ENCODE measurements at places on chromosomes 12 and 14. TPM values are rescaled to one million over a fixed set of nuclear protein-coding genes. Genes with fewer than 3 reads are reported as not detected.
A peak's percentile ranks its signal among the peaks of the same experiment; 100 is the strongest.

DNA sequence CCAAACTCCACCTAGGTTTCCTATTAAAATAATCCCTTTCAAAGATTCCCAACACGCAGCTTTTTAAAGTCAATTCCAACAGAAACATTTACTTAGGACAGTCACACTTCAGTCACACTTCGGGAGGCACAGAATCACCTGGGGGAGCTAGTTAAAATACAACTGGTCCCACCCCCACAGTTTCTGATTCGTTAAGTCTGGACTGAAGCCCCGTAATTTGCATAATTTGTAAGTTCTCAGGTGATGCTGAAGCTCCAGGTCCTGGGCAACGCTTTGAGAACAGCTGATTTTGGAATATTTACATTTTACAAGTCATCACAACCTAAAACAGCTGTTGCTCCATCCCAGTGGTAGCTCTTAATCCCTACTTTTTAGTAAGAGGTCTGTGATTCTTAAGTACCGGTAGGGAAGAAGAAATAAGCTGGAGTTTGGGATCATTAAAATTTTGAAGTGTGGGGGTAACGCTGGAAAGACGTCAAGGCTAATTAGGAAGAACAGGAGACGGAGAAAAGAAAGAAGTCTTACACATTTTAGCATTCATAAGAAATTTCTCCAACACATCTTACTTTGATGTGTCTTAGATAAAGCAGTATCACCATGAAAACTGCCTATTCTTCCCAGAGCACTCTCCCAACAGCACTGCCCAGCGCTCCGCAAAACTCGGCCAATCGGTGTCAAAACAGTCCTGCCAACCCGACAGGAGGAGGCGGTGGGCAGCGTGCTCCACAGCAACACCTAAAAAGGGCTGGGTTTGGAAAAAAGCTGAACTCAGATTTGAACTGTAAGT, 1.1 kb downstream of the IPO8 start:
- DNase-seq = peak; percentile 27

- no peak for DNase-seq
Observed at GRCh38 chr12:123280971-123281370, 9.3 kb upstream of the CDK2AP1 start.

DNA sequence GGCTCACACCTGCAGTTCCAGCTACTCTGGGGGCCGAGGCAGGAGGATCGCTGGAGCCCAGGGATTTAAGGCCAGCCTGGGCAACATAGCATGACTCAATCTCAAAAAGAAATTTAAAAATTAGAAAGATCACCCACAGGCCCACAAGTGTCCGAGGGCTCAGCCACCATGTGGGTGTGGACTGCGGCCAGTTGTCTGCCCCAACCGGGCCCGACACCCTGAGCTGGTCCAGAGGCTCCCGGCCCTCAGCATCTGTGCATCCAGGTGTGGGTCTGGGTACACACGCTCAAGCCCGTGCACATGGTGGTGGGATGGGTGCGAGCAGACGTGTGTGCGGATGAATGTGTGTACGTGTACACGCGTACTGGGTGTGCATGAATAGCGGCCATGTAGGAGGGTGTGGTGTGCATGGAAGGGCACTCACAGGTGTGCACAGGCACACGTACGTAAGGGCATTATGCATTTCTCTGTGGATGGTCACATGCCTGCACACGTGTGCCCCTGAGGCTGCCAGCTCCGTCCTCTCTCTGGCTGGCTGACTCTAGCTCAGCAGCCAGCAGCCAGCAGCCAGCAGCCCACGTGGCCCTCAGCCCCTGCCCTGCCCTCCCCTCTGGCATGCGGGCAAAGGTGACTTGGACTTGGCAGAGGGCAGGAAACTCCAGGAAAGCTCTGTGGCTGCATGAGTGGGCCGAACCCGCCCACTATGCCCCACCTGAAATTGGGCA, 23.3 kb upstream of the NUDT14 start:
- DNase-seq = peak; percentile 56

DNA sequence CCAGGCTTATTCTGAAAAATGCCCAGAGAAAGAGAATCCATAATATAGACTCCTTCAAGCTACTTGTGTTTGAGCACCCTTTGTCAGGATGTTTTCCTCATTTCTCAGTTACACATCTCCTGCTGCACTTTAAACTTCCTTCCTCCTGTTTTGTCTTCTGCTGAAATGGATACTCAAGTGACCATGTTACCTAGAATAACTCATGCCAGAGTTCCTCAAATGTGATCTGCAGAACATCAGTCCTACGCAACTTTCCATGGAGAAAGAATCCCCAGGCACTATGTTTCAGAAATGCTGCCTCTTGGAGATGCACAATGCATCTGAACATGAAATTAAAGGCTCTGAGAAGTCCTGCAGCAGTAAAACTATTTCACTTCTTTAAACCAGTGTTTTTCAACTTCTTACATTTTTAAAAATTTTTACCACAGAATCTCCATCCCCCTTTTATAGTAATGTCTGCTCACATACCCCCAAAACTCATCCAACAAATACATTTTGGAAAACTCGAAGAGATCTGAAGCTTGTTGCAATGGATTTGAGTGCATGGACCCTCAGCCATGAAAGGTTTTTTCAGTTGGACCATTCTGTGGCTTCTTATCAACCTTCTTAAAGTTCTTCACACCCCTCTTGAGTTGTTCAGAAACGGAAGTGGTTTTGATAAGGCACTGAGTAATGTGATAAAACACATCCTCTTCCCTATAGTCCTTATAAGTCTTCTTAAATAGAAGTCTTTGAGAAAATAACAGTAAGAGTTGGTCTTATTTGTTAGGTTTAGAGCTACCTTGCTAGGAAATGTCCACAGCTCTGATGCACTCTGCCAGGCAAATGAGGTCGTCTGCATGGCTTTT, 84.5 kb upstream of the KCNA1 start:
- DNase-seq = no peak

DNA sequence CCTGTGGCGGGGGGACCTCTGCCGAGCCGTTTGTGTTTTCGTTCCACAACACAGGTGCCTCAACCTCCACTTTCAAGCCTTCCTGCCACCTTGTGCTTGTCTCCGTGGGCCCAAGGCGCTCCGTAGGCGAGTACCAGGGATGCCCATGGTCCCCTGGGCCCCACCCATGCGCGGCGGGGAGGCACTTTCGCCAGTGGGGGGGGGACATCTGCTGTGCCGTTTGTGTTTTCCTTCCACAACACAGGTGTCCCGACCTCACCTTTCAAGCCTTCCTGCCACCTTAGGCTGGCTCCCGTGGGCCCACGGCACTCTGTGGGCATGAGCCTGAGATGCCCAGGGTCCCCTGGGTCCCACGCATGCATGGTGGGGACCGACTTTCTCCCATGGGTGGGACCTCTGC, 335.9 kb downstream of the ALG10 start:
- DNase-seq = no peak

DNA sequence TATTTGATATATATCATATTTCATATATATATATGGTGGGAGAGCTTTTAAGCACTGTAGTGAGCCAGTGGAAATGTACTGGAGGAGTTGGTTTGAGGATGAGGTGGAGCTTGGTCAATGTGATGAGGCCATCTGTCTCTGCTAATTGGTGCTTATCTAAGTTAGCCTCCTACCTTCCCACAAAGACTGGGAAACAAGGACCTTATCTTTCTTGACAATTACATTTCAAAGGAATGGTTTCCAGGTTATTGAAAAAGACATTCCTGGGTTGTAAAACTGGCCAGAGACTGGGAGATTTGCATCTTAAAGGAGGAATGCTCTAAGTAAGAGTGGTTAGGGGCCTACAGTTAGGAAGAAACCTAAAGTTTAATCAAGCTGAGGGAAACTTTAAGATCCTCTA, 212.8 kb upstream of the SYT1 start:
- no peak for DNase-seq

DNA sequence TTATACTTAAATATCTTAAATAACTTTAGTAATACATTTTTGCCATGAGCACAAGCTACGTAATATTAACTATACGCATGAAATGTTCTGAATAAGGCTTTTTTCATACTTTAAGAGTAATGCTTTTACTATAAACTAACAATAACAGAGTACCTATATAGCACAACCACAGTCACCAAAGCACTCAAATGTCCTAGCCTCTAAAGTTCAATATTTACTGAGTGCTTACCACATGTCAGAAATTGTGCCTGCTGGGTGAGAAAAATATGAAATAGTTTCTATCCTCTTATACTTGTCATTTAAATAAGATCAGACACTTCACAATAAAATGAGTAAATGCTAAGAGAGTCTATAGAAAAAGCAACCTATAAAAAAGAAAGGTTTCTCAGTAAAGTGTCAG, 83.1 kb downstream of the SH2B3 start:
- no peak for DNase-seq

DNA sequence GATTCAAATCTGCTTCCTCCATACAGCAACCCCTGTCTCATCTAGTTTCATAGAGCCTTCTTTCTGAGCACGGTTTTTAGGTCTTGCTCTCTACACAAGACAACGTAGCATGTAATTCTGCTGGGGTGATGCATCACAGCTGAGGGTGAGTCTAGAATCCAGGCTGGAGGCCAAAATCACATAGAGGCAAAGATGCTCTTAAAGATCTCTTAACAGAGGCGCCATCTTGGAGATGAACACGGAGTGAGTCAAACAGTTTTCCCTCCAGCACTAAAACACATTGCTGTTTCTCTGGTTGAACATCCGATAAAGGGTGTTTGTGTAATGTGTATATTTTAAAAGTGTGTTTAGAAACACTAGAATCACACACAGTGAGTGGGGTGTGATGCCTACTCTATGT, 78.9 kb downstream of the NOS1 start:
- no peak for DNase-seq

- DNase-seq = no peak
Observed at GRCh38 chr14:31902002-31902401, 175.1 kb upstream of the ARHGAP5 start.

GRCh38 chr14:32378284-32378683, 49.2 kb downstream of the AKAP6 start:
- DNase-seq = no peak

DNA sequence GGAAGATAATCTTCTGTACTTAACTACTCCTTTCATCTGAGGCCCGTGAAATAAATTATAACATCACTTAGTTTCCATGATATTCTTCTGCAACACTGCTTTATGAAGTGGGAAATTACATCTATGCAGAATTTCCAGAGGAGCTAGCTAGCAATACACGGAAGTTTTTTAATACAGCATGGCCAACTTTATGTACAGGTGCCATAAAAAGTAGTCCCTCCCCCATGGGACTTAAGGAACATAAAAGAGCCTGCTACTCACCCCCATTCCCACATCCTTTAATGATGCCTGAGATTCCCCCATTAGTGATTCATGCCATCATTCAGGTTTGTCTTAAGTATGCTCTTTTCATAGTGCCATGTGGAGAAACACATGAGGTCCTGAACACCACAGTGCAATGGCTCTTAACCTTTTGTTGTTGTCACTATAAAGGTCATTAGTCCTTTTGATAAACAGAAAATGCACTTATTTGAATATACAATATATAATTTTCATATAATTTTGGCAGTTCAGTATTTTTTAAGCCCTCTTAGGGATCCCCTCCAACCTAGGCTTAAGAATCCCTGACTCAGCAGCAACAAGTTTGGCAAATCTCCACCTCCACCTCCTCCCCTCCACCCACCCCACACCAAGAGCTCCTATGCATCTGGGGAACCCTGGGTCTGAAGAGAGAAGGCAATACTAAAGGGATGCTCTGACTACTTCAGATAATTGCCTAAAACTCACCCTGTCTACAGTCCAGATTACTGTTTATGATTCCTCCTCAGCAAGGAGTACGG, 37.3 kb downstream of the DCAF5 start:
- DNase-seq = no peak

- no peak for DNase-seq
Observed at GRCh38 chr12:71456990-71457389, 17.4 kb downstream of the LGR5 start.

DNA sequence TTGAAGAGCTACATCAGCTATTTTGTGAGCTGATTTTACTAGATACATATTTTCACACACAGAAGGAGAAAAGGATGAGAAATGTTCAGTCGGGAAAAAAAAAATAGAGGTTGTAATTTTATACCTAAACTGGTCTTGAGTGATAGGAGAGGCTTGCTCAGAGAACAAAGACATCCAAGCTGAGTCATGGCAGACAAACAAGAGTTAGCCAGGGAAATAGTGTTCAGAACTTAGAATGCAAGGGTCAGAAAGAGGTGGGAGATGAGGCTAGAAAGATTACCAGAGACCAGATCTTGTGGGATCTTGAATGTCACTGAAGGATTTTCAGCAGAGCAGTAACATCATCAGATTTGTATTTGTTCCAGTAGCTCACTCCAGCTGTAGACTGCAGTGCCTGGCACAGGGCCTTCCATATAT, 121.9 kb upstream of the ATF1 start:
- no peak for DNase-seq

DNA sequence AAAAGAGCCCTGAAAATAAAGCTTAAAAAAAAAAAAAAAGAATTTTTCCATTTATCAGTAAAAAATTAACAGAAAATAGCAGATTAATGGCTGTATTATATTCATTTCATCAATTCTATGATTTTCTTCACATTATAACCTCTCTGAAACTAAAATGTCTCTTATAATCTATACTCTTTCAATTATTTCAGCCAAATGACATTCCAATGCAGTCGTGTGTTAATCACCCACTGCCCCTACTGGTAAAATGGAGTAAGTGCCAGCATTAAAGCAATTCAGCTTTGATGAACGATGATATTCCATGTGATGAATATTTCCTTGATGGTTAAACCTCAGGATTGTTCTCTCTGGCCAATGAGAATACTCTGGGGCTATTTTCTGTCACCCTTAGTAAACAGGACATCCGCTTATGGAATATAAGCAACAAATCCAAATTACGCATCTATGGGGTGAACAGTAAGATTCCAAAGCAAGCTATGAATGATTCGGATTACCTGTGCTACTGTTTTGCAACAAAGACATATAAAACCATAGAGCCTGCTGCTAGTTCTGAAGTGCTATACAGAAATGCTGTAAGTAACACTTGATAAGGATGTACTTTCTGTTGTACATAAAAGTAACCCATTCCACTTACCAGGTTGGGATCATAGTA, 20.3 kb upstream of the SYCP3 start:
- no peak for DNase-seq

The KCNJ8 gene
- total RNA-seq = 37.5 TPM

The SLC17A8 gene
- total RNA-seq = not detected

The RNF212B gene
- not detected for total RNA-seq

The PROX2 gene
- total RNA-seq = not detected

The ETV6 gene
- total RNA-seq = 31.4 TPM

The DACT1 gene
- total RNA-seq = 9.8 TPM
